ENCODE measurements at places on chromosomes 7 and 10. TPM values are rescaled to one million over a fixed set of nuclear protein-coding genes. Genes with fewer than 3 reads are reported as not detected.

Gene FRMPD2
- not detected for total RNA-seq

Gene AKR1D1
- not detected for total RNA-seq

Gene HOXA4
- 26.8 TPM for total RNA-seq

GRCh38 chr10:480928-481552 is 208.4 kb downstream of the DIP2C start:
- no peak for DNase-seq

DNA sequence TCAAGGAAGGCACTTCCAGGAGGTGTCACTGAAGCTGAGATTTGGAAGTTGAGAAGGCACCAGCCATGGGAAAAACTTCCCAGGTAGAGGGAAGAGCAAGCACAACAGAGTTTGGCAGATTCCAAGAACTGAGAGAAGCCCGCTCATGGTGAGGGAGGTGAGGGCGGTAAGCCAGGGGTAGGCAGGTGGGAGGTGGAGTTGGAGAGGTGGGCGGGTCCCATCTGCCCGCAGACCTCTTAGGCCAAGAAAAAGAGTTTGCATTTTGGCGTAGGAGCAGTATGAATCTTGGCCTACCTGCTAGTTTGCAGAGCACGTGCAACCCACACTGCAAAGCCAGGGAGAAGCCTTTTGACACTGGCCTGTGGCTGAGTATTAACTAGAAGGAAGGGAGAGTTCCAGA is 18.8 kb downstream of the FRMPD2 start:
- no peak for DNase-seq
